NCI-H1694 (cell line): ENCODE measurements at places on chromosomes 7 and 10.

GRCh38 chr7:156499247-156499881, 141.2 kb upstream of the RNF32 start:
- no peak for DNase-seq

DNA sequence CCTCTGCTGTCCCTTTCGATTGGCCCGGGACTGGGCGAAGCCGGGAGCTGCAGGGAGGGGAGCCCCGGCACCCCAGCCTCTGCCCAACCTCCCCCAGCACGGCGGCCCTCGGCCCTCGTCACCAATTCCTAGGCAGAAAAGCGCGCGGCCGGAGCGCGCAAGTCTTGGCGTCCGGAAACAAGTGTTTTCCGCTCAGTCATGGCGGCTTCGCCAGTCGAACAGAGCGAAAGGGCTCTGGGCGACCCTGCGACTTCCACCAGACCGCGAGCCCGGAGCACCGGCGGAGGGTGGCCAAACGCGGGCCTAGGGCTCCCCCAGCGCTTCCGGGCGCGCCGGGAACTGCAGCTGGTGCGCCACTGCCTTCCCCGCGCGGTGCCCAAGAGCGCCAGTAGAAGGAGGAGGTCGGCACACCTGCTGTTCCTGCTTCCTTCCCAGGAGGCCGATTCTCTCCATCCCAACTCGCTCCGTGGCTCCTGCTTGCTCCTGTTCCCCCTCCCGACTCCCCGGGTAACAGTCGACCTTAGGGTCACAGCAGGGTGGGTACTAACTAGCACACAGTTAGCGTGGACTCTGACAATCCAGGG, 729.9 kb downstream of the ZWINT start:
- no peak for DNase-seq

DNA sequence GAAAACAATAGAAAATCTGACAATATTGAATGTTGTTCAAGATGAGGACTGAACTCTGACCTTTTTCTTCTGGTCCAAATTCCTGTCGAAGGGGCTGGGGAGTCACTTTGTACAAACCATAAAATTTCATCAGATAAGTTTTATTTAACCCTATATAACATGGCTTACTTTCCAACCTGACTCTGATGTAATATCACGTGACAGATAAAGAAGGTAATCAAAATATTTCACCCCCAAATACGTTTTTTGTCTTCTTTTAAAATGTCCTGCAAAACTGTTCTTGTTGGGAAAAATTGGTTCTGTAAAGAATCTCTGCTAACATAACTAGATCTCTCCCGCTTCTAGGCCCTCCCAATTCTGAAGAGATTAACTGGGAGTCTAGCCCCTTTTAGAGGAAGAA, 90.9 kb upstream of the MDFIC start:
- DNase-seq = no peak

DNA sequence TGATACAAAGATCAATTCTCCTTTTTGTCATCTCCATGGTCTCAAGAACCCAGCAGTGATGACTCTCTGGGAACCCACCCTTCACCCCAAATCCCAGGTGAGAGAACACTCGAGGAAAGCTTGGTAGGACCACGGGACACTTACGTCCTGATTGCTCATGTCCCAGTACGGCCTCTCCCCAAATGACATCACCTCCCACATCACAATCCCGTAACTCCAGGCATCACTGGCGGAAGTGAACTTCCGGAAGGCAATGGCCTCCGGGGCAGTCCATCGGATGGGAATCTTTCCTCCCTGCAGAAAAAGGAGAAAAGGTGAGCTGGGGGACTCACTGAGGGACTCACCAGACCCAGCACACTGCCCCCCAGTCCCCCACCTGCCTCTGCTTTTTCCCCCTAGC, 21.0 kb downstream of the EPHB4 start:
- DNase-seq = no peak

DNA sequence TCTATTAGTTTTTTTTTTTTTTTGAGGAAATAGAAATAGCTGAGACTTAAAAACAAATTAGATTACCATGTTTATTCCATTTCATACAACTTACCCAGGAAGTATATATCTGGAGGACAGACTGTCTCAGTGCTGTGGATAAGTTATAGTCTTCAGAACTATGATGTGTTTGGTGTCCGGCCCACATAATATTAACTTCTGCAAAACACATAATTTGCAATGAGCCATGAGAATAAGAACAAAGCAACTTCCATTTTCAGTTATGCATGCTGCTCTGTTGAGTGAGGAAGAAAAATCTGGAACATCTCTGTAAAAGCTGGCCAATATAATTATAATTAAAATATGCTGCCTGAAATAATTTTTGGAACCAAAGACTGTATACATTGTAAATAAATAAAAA, 130.9 kb downstream of the AGMO start:
- DNase-seq = no peak

- DNase-seq = no peak
These were observed 121.6 kb downstream of the EGFR start for GRCh38 chr7:55140221-55140940.

- DNase-seq = no peak
These were observed 522.4 kb downstream of the GATA3 start for GRCh38 chr10:8576911-8577310.

GRCh38 chr7:140404565-140405065, 757 bp downstream of the RAB19 start:
- DNase-seq = no peak

DNA sequence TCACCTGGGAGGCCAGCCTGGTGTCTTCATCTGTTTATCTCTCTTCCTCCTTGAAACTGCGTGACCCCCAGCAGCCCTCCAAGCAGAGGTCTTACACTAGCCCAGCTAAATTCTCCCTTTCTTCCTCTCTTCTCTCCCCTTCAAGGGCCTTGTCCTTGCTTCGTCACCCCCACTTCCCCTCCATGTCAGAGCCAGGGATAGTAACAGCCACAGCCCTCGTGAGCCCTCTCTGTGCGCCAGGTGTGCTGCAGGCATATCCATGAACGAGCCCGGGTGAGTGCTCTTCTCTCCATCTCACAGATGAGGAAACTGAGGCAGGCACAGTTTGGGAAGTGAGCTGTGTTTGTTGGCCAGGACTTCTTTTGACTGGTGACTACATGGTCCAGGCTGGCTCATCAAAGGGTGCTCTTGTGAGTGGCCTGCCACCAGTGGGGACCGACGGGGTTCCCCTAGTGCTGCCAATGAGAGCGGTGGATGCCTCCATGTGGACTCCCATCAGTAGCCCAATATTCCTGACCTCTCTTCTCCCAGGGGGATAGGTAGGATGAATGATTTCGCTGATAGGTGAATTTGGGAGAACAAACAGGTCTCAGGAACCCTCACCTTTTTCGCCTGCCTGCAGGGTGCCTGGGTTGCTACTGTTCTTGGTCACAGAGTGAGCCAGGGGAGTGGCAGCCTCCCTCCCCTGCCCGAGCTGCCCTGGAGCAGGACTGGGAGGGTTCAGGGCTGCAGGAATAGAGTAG, 38.1 kb downstream of the ADRA2A start:
- no peak for DNase-seq

DNA sequence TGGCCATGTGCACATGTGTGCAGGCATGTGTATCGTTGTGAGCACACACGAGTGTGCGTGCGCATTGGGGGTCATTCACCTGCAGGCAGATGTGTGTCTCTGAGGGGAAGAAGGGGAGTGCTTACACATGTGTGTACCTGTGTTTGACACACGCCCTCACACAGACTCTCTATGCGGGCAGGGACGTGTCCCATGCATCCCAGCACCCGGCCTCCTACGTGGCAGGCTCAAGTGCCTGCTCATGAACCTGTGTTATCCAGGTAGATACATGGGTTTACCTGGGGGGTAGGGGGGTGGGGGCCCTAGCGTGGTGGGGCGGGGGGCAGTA, 18.6 kb downstream of the KCP start:
- DNase-seq = no peak

DNA sequence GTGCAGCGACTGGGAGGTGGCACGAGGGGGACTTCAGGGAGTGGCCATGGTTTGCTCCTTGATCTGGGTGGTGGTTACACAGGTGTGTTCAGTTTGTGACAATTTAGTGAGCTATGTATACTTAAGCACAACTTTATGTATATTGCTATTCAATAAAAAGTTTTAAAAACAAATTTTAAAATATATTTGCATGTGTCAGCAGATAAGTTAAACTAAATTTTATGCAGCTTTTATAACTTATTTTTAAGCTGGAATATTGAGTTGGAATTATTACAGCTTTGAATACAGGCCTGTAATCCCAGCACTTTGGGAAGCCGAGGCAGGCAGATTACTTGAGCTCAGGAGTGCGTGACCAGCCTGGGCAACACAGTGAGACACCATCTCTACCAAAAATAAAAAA, 5.4 kb downstream of the BAIAP2L1 start:
- no peak for DNase-seq

- DNase-seq = no peak
These were observed 133.4 kb upstream of the CSTF2T start for GRCh38 chr10:51832652-51833383.

- no peak for DNase-seq
These were observed 24.7 kb upstream of the SFTPA1 start for GRCh38 chr10:79585870-79586527.

DNA sequence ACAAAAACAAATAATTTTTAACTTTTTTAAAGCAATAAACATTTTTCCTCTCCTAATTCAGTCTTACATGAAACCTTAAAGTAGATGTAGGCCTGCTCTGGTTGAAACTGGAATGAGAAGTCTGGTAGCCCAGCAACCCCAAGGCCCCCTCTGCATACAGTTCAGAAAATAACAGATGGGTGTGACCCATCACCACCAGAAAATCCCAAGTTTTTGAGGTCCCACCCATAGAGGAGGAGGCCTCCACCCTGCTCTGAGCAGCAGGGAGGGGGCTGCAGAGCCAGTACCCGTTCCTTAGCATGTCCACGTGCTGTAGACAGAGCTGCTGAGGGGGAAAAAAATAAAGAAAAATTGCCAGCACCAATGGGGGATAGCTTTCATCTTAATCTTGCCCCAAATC, 122.7 kb downstream of the WNT2 start:
- no peak for DNase-seq

GRCh38 chr10:112330162-112330561, 43.8 kb upstream of the ACSL5 start:
- DNase-seq = no peak

DNA sequence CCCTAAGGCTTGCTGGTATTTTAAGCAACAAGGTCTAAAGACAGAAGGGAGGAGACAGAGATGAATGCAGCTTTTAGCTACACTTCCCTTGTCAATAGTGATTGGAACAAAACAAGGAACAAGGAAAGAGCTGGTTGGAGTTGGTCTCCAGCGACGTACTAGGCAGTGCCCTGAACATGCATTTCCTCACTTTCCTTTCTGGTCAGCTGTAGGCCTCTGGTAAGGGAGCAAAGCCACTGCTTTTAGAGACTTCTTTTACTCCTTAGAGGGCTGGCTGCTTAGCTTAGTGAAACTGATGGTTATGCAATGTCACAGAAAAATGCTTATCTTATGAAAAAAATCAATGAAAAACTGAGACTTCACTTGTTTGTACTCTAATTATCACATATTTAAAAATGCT, 75.5 kb upstream of the TRIL start:
- no peak for DNase-seq

GRCh38 chr10:53356616-53357349, 584.2 kb upstream of the MBL2 start:
- no peak for DNase-seq

- DNase-seq = no peak
These were observed 9.3 kb downstream of the ZNF212 start for GRCh38 chr7:149248777-149249176.

- DNase-seq = no peak
These were observed 623 bp downstream of the INPP5A start for GRCh38 chr10:132538031-132538789.

DNA sequence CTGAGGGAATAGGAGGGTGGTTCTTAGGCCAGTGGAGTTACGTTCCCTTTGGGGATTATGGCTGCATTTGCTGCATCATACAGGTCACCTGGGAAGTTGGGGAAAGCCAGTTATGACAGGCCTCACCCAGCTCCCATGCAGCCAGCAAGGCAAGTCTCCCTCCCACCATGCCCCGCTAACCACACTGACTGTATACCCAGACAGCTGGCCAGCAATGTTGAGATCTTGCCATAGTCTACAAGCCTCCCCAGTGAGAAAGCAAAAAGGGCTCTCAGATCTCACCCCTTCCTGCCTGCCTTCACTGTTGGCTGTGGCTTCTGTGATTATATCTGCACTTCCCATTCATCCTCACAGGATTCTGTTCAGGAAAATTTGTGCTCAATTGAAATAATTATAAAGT, 133.3 kb upstream of the HGF start:
- no peak for DNase-seq

DNA sequence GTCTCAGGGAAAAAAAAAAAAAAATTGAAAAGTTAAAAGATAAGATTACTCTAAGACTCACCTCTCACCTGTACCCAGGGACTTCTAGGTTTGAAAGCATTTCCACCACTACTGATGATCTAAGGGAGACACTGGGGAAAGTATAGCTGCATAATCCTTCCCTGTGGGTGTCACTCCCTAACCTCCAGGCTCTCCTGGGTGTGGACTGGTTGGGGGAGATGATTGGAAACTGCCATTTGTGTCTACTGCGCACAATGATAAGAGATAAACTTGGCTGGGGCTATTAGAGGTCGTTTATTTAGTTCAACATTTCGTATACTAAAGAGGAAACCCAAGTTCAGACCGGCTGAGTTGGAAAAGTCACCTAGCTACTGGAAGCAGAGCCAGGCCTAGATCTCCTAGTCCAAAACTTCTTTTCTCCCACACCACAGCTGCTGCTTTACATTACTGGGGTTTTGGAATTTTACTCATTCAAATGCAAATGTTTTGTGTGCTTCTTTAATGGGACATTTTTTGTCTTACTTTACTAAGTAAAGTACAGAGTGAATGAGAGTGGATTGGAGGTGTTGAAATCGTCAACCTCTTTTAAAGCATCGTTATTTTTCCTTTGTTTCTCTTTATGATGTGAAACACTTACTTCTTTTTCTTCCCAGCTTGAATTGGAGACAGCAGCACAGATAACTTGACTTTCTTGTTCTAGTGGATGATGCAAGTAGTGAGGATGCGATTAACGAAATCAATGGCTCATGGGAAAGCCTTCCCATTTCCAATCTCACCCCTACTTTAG, 22.3 kb upstream of the SEC61G start:
- DNase-seq = no peak

DNA sequence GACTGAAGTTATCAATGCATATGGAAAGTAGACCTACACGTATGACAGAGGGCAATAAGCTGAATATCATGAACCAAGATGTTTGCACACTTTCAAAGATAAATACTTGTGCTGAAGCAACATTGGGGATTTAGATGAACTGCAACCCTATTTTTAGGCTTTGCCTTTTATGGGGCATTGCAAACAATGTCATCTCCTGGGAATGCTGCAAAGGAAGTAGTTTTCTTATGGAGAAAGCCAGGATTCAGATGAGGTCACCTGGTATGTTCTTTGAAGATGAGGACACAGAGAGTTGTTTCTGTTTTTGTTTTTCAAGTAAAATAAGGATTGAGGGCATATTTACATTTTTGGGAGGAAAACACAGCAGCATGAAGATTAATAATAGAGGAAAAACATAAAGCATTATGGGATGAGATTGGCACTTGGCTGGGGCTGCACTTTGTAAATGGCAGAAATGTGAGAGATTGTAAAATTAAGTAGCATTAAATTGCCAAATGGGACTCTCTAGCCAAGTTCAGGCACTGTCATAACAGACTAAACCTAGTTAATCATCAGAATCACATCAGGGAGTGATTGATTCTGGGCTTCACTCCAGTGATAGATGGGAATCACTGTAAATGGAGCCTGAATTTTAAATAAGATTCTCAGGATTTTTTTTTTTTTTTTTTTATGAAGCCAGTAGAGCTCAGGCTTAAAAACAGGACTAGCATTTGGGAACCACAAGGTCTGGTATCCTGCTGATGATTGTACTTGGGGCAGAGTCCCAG, 63.1 kb downstream of the MALRD1 start:
- no peak for DNase-seq
